ENCODE measurements at places on chromosomes 11 and 22. TPM values are rescaled to one million over a fixed set of nuclear protein-coding genes. Genes with fewer than 3 reads are reported as not detected.

Gene PGA5
- total RNA-seq, result not detected

Gene PRG3
- not detected for total RNA-seq

Gene HORMAD2
- not detected for total RNA-seq

Gene TMEM86A
- 20.1 TPM for total RNA-seq

Gene SLC17A6
- not detected for total RNA-seq

Gene HTR3B
- not detected for total RNA-seq

Gene PRAME
- 1.5 TPM for total RNA-seq

Gene OR52I1
- total RNA-seq, result not detected

Gene DDI1
- total RNA-seq, result not detected

Gene GUCD1
- 201 TPM for total RNA-seq

Gene OR4D5
- not detected for total RNA-seq

Gene CARD18
- total RNA-seq, result not detected
